ENCODE measurements at places on chromosomes 4 and X.

DNA sequence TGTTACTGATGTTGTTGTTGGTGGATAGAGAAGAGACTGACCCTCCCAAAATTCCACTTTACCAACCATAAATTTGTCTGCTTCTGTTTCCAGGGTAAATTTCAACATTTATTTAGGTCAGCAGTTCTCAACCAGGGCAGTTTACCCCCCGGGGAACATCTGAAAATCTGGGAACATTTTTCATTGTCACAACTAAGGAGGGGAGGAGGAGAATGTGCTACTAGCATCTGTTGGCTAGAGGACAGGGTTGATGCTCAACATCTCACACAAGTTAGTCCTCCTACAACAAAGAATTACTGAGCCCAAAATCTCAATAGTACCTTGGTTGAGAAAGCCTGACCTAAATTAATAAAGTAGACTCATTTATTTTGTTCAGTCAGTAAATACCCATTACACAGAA lies 25.7 kb downstream of the KCTD8 start:
- DNase-seq = no peak

- DNase-seq = no peak
Observed at GRCh38 chrX:123899701-123900100, 39.8 kb downstream of the XIAP start.

- DNase-seq = no peak
Observed at GRCh38 chr4:4572821-4573220, 31.0 kb upstream of the STX18 start.

DNA sequence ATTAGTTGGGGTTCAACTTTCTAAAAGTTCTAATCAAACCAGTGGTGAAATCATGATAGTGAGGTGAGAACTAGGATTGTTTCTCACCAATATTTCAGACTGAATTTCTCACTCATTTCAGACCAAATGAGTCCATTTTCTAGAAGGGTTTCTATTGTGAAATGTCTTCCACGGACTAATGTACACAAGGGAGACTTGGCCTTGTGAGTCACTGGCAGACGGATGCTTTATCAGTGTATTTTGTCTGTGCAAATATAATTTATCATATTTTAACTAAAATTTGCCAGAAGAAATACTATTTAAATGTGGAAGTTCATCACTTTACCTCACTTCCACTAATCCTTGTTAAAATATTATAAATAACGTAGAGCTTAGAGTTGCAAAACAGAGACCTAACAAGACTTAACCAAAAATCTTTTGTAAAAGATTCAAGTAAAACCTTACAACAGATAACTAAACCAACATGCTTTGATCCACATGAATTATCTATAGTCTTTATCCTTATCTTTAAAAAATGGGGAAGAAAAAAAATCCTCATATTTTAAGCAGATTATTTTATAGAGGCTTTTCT lies 506.0 kb upstream of the FAM241A start:
- no peak for DNase-seq

Measured in vagina (tissue), 2 donors.